ENCODE measurements at places on chromosomes 16 and 17.

- no peak for DNase-seq
Measured at GRCh38 chr17:40696651-40697072, 6.9 kb downstream of the KRT24 start.

DNA sequence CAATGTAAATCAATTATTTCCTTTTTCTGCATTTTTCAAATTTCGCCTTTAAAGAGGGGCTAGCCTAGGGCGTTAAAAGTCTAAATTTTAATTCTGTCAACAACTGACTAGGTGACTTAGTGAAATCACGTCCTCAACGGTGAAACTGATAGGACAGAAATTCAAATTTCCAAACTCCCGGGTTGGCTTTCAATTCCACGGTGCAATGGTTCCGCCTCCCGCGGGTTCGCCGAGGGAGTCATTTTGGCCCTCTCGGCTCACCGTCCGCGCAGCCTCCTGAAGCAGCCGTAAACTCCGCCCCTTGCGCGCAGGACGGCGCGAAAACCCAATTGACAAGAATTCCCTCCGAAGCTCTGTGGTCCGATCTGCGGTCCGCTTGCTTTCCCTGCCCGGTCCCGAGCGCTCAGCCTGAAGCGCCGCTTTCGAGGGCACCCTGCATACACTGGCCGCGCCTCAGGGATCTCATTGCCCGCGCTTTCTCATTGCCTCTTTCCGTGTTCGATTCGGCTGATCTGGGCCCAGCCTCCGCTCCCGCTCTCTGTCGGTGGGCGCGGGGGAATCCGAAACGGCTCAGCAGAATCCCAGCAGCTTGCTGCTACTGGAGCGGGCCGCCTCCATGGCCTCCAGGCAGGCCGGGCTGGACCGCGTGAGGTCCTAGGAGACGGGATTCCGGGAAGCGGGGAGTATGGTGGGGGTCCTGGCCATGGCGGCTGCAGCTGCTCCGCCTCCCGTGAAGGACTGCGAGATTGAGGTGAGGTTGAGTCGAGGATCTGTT, at the start of gene ATAD5:
Gene ATAD5 (plus strand): TSS at position 304 of the 775 bp plus-strand sequence. CDS start 382 bp downstream, at position 686.
- peak; percentile 88 for DNase-seq

- no peak for DNase-seq
Measured at GRCh38 chr17:62708587-62708986, 81.1 kb downstream of the MRC2 start.

GRCh38 chr16:57609541-57610401, 18.7 kb upstream of the ADGRG1 start:
- DNase-seq = peak; percentile 22

DNA sequence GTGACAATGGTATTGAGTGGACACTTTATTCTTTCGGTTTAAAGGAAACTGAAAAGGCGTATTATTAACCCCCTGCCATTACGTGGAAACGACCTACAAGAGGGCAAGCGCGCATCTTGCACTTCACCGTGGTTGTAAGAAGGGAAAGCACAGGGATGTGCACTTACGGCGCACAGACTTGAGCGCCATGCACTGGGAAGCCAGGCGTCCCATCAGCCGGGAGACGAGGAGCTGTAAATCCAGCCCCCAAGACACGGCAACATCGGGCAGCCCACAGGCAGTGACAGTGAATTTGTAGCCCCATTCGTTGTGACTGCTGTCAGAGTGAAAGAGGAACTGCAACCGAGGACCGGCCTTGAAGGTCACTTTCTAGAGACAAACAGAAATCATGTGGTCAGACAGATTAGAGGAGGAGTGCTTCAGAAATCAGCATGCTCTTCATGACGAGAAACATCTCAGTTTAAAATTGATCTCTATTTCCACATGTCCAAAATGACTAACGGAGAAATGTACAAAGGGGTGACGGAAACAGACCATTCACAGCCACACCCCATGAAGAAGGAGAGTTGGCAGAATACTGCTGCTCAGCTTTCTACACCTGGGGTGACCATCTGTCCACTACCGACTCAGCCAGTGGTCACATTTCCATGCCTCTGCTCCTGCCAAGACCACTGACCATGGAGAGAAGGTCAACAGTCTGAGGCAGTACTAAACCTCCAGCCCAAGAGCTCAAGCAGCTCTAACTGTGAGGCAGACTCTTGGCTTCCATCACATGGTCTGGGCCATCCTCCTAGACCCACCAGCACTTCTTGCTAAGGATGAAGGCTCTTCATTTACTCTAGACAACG, 68.6 kb downstream of the ZZEF1 start:
- DNase-seq = no peak

DNA sequence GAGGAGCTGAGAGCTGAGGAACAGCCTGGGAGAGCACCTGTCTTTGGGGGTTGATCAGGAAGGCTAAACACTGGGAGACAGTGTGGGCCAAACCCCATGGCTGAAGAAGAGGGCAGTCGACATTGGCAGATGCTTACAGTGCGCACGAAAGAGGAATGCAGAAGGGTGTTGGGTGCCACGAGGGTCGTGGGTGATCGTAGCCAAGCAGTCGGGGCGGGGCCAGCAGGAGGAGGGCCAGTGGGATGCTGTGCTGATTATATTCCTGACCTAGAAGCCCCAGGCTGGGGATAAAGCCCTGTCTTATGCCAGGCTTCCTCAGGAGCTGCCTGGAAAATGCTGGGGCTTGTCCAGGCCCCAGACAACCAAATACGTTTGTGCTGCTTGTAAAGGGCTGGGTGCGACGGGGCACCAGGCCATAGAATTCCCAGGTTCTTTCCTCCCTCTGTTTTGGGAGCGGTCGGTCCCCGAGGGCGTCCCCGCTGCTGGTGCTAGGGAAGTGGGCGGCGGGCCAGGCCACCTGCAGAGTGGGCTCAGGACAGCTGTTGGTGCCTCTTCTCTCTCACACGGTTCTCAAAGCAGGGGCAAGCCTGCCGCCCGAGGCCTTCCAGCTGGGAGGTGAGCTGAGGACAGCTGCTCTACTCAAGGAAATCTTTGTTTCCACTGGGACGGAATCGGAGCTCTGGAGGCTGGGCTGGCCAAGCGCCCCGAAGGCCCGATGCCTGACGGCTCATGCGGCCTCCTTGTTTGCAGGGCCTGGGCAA, 10.0 kb downstream of the C1QTNF1 start:
- no peak for DNase-seq

GRCh38 chr16:12146966-12147365, 170.4 kb downstream of the SNX29 start:
- DNase-seq = no peak

- DNase-seq = no peak
Measured at GRCh38 chr17:1834380-1835149, 4.8 kb downstream of the RPA1 start.

DNA sequence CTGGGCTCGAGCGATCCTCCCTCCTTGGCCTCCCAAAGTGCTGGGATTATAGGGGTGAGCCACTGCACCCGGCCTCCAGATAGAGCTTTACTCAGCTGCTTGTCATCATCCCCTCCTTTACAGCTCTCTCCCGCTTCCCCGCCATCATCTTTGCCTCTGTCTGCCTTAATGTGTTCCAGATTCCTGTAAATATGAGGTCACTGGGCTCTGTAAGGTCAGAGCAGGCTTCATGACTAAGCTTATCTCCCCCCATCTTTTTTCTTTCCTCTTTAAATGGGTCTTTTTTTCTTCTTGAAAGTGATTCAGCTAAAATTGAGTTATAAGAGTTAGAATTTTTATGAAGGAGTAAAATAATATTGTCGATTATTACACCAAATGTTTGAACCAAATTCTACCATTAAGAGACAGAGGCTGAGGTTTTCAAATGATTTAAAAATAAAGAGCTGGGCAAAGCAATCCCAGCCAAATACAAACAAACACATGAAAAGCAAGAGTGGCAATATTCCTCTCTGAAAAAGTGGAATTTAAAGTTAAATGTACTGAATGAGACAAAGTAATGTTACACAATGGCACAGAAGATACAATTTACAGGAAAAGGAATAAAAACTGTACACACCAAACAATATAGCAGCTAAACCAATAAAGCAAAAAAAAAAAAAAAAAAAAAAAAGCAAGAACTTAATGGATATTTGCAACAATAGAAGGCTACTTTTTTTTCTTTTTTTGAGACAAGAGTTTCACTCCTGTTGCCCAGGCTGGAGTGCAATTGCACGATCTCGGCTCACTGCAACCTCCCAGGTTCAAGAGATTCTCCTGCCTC, 62.1 kb downstream of the CRISPLD2 start:
- no peak for DNase-seq

DNA sequence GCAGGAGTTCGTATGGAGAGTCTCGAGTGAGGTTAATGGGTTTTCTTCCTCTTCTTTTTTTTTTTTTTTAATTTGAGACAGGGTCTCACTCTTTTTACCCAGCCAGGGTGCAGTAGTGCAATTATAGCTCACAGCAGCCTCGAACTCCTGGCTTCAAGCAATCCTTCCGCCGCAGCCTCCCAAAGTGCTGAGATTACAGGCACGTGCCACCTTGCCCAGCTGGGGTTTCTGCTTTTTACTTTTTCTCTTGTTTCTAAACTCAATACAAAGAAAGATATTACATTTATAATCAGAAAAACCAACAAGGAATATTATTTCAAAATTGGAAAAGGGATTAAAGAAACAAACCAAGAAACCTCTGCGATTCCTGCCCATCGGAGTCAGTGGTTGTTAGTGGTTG, 175.9 kb downstream of the SEC14L1 start:
- DNase-seq = no peak

DNA sequence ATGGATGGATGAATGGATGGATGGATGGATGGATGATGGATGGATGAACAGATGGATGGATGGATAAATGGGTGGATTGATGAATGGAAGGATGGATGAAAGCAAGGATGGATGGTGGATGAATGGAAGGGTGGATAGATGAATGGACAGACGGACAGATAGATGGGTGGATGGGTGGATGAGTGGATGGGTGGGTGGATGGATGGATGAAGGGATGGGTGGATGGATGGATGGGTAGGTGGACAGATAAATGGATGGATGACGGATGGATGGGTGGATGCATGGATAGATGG, 14.9 kb downstream of the SRL start:
- no peak for DNase-seq

DNA sequence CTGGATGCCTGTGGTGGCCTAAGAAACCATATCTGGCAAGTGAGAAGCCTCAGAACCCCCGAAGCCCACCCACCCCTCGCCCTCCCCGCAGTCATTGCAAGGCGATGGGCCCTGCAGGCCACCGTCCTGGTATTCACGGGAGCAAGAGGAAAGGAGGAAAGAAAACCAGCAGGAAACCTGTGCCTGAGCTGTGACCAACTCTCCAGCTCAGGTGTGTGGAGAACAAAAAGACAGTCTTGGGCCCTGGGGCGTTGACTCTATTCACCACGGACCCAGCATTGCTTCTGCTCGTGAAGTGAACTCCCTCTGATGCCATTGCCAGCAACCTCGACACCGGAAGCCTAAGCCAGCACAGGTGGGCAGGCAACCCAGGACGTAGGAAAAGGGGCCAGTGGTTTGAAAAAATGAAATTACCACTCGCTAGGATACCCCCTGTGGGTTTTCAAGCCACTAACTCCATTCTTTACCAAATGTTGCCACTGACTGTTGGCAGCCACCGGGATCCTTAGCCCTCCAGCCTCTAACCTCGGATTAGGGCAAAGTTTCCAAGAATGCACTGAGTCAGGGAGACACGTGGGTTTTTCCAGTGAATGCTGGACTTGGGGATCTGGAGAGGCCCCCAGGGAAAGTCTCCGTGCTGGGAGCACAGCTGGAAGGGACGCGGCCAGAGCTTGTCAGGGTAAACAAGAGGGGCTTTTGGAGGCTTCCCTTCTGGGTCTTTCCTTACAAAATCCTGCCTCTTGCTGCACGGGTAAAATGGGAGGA, 25.1 kb downstream of the FA2H start:
- no peak for DNase-seq

- DNase-seq = no peak
Measured at GRCh38 chr17:61118871-61119270, 280.8 kb upstream of the TBX2 start.

DNA sequence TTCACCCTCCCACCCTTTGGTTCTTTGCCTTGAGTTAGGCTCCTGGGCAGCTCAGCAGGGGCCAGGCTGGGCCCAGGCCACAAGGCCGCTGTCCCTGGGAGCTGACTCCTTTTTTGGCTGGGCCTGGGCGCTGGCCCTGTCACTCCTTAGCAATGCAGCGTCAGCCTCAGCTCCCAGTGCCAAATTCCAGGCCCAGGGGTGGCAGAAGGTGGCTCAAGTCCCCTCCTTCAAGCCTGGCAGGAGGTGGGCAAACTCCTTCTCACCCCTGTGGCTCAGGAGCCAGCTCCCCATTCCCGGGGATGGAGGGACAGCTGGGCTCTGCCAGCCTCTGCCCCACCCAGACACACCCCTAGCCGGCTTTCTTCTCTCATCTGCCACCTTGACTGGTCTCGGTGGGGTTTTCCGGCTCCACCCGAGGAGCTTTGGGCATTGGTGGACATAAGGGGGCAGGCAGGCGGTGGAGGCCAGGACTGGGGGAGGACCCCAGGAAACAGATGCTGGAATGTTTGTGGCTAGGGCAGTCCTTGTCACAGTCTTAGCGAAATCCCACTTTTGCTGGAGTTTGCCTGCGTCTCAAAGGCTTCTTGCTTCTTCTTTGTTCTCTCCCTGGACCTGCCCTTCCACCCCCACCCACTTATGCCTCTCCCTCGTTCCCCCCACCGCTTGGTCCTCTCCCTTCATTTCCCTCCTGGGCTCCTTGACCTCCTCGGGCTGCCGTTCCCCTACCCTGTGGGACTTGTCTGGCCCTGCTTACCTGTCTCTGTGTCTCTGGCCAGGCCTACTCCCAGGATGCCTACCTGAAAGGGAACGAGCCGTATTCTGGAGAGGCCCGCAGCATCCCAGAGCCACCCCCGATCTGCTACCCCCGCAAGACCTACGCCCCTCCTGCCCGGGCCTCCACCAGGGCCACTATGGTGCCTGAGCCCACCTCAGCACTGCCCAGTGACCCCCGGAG, 37.4 kb downstream of the ARHGAP23 start:
- no peak for DNase-seq

Measured in T-helper 1 cell (primary cell).